ENCODE measurements at places on chromosomes 5 and 9. TPM values are rescaled to one million over a fixed set of nuclear protein-coding genes. Genes with fewer than 3 reads are reported as not detected.

DCP2 gene
- total RNA-seq, result 21.8 TPM

KLHL3 gene
- total RNA-seq, result 35.1 TPM

PCDHGC4 gene
- 5.8 TPM for total RNA-seq

SPINK4 gene
- total RNA-seq, result not detected

RAB24 gene
- 19.0 TPM for total RNA-seq

OR1J2 gene
- total RNA-seq, result not detected

TTC23L gene
- 0.32 TPM for total RNA-seq

IFNA17 gene
- not detected for total RNA-seq

ACOT12 gene
- not detected for total RNA-seq

PCDHA2 gene
- total RNA-seq, result not detected

SLC6A7 gene
- total RNA-seq, result not detected

LCNL1 gene
- 5.9 TPM for total RNA-seq

ARL14EPL gene
- total RNA-seq, result not detected

RFESD gene
- 2.7 TPM for total RNA-seq
